ENCODE measurements at places on chromosomes 1 and 21.

DNA sequence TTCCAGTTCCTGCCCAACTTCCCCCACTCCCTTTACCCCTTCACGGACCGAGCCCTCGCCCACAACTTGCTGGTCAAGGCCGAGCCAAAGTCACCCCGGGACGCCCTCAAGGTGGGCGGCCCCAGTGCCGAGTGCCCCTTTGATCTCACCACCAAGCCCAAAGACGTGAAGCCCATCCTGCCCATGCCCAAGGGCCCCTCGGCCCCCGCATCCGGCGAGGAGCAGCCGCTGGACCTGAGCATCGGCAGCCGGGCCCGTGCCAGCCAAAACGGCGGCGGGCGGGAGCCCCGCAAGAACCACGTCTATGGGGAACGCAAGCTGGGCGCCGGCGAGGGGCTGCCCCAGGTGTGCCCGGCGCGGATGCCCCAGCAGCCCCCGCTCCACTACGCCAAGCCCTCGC is 42.1 kb upstream of the ARHGEF16 start:
- DNase-seq, result no peak

DNA sequence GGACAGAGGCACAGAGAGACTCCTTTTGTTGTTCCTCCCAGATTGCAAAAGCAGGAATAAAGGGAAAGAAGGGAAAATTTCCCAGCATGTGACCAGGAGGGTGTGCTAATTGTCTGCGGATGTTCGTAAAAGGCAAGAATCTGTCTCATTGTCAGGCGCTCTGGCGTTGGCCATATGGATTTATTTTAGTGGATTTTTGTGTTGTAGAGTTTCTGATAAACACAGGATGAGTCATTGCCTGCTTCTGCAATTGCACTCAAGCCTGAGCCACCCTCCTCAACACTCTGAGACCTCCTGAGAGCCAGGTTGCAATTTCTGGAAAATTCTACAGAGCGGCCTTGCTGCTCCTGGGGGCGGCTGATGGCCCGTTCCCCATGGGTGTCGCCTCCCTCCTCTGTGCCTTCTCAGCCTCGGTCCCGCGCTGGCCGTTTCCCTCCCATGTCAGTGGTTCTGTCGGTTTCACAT is 227.7 kb downstream of the KAZN start:
- no peak for DNase-seq

GRCh38 chr1:66231217-66231616 is 302.7 kb upstream of the SGIP1 start:
- DNase-seq, result peak; percentile 55

DNA sequence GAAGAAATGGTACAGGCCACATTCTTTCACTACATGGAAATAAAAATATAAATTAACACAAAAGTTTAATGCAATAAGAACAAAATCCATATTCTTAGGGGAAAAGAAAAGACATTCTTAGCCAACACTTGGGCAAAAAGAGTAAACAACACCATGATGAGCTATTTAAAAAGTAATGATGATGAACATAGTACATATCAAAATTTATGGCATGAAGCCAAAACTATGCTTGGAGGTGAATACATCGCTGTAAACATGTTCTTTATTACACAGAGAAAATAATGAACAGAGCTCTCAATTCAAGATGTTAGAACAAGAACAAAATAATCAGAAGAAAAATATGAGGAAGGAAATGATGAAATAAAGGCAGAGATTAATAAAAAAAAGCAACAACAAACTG is 158.2 kb downstream of the ZSCAN20 start:
- no peak for DNase-seq

GRCh38 chr1:112955773-112956543 is at the start of gene SLC16A1:
Gene SLC16A1, minus strand, starts transcription at chr1:112956196. Its CDS starts 26,888 bp downstream, at chr1:112929308.
- DNase-seq, result peak; percentile 90

GRCh38 chr1:42046761-42047507 is 106.3 kb upstream of the GUCA2B start:
- no peak for DNase-seq

DNA sequence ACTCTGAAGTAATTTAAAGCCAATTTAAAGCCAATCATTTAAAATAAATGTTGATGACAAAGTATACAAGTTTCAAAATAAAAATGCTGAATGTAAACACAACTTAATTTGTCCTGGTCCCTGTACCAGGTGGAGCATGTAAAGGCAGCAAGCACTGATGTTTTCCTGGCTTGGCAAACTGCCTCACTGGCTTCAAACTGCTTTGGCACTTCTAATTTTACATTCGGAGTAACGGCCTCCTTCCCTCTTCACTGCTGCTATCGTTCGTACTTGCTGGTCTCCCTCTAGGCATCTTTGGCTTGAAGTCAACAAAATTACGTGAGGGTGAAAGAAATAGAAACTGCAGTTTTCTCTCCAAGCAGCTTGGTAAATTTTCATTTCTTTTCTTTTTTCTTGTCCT is 287.9 kb downstream of the LTN1 start:
- DNase-seq, result no peak

GRCh38 chr1:197480446-197480845 is 212.4 kb downstream of the CRB1 start:
- DNase-seq, result no peak

Data from mammary epithelial cell (primary cell).